ENCODE measurements at places on chromosomes 13 and 19. TPM values are rescaled to one million over a fixed set of nuclear protein-coding genes. Genes with fewer than 3 reads are reported as not detected.

The WASF3 gene
- total RNA-seq, result not detected

GRCh38 chr19:50053119-50053518 lies 27.3 kb downstream of the ZNF473 start:
- H3K27ac ChIP-seq, result no peak overlapping the region
- peaks cover 20% of the 10 kb centered on the region for H3K4me1 ChIP-seq

DNA sequence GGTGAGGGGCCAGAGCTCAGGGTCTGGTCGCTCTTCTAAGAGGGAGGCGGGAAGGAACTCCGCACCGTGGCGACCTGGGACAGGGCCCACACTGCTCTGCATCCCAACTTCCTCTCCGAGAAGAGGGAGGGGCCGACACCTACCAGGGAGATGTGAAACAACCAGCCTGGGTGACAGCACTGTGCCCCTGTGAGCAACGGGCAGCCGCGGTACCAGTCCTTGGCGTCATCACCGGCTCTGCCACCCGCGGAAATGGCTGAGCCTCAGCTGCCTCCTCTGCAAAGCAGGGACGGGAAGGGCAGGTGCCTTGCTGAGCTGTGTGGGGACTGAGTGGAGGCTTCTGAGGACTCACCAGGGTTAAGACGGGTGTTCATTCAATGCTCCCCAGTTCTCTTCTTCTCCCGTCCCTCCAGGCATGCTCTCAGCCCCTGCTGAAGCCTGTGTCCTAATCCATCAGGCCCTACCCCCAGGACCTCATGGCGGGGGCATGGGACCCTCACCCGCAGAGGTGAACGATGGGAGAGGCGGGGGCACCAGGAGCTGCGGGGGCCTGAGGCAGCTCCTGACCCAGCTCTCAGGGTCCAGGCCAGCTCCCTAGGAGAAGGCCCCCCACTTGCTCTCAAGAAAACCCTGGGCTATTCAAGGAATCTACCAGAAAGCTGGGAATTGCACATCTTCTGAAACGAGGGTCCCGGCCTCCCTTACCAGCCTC lies 9.3 kb downstream of the ZNF787 start:
- peaks cover 72% of the 10 kb centered on the region for H3K4me1 ChIP-seq
- H3K36me3 ChIP-seq, result peaks cover 6% of the 10 kb centered on the region
- H3K27ac ChIP-seq, result peak overlapping the region; percentile 48
- peak; percentile 28 for DNase-seq

The LSR gene
- 47.9 TPM for total RNA-seq

DNA sequence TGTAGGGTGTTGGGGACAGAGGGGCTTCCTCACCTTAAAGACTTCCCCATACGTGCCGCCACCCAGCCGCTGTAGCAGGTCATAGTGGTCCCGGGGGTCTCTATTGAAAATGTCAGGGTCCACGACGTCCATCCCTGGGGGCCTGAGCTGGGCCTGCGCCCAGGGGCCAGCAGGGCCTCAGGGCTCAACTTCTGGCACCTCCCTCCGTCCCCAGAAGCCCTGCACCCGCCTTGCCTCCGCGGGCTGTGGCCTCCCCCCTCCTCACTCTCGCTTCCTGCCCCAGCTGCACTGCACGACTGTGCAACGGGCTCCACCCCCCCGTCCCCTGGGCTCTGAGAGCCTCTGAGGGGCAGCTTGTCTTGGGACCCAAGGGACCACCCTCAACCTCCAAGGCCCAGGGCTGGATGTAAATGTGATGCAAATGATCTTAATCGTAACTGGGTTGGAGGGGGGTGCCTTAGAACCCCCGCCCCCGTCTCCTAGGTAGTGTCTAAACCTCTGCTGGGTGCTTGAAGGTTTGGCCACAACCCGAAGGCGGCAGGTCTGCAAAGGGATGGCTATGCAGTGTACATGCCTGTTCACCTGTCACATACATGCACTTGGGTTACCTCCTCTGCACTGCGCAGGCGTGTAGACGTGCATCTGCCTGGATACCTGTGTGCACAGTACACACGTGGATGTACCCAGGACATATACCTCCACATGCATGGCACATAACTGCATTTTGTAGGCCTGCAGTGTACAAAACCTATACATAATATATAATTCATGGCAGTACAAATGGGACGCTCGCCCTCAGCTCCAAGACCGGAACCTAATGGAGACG lies at the start of gene MAP4K1:
TSS of gene MAP4K1 (minus strand) at position 190 of the 826 bp plus-strand sequence. CDS start at position 132, 58 bp downstream.
- no peaks in the 10 kb centered on the region for H3K27me3 ChIP-seq
- DNase-seq, result peak; percentile 63
- H3K36me3 ChIP-seq, result peaks cover 47% of the 10 kb centered on the region
- H3K4me1 ChIP-seq, result peaks cover 66% of the 10 kb centered on the region
- peak within 1 kb of the TSS; percentile 65 for H3K27ac ChIP-seq

DNA sequence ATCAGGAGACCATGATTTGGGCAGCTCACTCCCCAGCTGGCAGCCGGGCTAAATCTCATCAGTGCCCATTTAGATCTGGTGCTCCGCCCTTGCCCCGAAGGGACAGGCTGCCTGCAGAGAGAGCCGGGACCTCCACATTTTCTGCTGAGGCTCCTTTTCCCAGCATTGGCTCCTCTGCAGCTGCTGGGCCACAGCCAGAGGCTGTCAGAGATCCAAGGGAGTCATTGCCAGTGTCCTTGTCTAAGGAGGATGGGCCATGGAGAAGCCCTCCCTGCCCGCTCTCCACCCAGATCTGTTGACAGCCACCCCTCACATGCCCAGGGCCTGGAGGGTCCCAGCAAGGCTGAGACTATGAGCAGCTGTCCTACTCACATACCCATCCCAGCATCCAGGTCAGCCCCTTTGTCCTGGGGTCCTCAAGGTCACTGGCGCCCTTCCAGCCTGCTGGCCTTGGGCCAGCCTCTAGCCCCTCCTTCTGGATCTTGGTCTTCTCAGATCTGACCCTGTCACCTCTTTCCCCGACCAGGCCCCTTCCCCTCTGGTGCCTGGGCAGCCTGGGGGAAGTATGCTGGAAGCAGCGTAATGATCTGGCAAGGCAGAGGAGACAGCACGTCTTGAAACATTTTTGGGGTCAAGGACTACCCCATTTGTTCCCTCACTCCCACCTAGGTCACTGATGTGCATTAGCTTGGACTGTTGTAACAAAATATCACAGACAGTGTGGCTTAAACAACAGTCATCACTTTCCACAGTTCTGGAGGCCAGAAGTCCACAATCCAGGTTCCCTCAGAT lies 7.9 kb downstream of the PIN1 start:
- no peak overlapping the region for H3K27ac ChIP-seq
- DNase-seq, result no peak
- no peak overlapping the region for H3K4me3 ChIP-seq
- no peaks in the 10 kb centered on the region for H3K27me3 ChIP-seq
- H3K36me3 ChIP-seq, result peaks cover 88% of the 10 kb centered on the region
- H3K4me1 ChIP-seq, result peaks cover 27% of the 10 kb centered on the region

The ETV2 gene
- total RNA-seq, result 0.59 TPM
